ENCODE measurements at places on chromosomes 16 and 17. TPM values are rescaled to one million over a fixed set of nuclear protein-coding genes. Genes with fewer than 3 reads are reported as not detected.

GRCh38 chr17:8909586-8910270, 42.3 kb upstream of the PIK3R6 start:
- DNase-seq = no peak

DNA sequence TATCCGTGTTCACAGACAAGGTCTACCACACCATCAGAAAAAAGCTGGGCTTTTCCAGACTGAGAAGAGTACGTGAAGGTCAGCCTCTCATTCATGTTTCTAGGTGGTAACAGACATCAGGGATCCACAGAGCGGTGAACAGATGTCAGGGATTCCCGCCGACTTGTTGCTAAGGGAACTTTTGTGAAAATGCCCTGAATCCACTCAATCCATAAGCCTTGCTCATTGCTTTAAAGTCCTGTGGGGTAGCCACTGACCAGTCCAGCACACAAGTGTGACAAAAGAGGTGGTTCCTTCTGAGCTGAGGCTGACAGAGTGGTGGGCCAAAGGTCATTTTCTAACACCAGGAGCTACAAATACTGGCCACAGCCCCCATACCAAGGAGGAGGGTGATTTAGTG, 5.9 kb downstream of the GAS7 start:
- no peak for DNase-seq

Gene MEOX1
- total RNA-seq = not detected

Gene MSLN
- total RNA-seq = 2.6 TPM

Gene SLC6A2
- total RNA-seq = 0.26 TPM

DNA sequence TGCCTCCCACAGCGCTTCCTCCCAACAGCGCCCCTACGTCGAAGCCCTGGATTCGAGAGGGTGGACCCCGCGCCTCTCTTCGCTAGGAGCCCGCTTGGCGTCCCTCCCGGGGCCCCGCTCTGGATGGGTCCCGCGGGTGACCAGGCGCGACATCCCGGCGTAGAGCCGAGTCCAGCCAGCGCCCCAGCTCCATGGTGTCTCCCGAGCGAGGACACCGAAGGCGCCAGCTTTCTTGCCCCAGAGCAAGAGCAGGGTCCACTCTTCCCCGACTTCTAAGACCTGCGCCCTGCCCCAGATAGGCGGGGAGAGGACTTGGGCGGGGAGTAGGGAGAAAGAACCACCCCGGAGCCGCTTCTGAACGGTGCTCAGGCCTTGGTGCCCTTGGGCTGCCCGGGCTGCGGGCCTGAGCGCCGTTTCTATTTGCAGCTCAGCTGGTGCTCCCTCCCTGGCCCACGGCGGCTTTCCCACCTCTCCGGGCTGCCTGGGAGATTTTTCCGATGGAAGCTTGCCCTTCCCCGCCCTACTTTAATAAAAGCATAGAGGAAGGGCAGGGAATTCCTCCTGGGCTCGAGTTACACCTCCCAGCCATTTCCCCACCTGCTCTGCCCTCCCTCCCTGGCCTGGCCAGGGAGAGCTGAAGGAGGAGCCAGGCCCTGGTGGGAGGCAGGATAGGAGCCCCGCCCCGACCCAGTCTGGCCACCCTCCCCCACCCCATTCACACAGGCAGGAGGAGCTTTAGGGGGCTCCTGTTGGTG, 1.8 kb downstream of the MMP15 start:
- DNase-seq = peak; percentile 32

- no peak for DNase-seq
These were observed 118.3 kb downstream of the BANP start for GRCh38 chr16:88069397-88070168.

GRCh38 chr16:68910051-68910450, 66.7 kb downstream of the TANGO6 start:
- DNase-seq = no peak

DNA sequence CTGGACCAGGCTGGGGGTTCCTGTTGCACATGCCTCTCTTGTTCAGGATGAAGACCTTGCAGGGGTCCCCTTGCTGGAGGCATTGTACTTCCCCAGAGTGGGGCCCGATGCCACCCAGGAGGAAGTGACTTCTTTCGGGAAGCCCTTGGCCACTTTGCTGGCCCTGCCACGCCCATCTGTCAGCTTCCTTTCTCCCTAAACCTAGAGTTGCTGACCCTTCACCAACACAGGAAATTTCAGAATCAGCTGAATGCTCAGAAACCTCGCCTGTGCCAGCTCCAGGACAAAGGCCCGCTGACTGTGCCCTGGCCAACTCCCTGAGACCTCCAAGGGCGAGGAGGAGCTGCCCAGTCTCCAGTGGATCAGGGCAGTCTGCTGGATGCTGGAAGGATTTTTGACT, 26.7 kb downstream of the WNT9B start:
- DNase-seq = no peak

GRCh38 chr17:59435238-59435637, 103.8 kb downstream of the YPEL2 start:
- DNase-seq = peak; percentile 96

DNA sequence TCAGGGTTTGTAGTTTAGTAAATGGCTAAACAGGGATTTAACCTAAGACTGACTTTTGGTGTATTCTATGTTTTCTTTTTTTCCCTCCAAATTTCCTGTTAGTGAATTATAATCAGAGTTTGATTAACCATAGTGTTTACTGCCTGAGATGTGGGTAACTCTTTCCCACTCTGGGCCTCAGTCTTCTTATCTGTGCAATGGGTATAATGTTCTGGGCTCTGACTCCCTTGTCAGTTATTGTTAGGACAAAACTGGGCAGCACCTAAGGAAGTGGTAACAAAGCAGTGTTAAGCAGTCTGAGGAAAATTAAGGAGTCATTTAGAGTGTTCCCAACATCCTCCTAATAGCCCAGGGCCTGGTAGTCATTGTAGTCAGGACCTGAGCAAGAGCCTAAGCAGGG, 206.4 kb upstream of the N4BP1 start:
- no peak for DNase-seq

DNA sequence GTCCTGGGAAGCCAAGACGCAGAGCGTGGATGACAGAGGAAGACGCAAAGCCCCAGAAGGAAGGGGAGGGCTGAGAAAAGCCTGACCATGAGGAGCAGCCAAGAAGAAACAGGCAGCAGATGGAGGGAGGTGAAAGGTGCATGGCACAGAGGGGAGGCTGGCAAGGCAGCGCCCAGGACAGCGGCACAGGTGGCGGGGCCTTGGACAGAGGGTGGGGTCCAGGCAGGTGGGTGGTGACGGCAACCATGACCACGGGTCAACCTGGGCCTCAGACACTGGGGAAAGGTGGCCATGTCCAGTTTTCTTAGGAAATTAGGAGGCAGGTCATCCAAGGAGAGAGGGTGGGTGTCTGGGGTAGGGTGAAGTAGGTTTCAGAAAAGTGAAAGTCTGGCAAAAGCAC, 17.0 kb downstream of the ARHGAP17 start:
- DNase-seq = no peak

- no peak for DNase-seq
These were observed 32.1 kb upstream of the KRT17 start for GRCh38 chr17:41656249-41657023.

GRCh38 chr16:20045886-20046285, 27.8 kb downstream of the GPR139 start:
- DNase-seq = no peak

Gene ST6GALNAC1
- 10.8 TPM for total RNA-seq

Gene GNAO1
- under 0.01 TPM for total RNA-seq
